Stimulated activated CD4-positive, alpha-beta T cell treated with anti-CD3 and anti-CD28 coated beads, Interleukin-1b, Interleukin-23, amount 100 ng/mL, for 1 hour (primary cell): ENCODE measurements at places on chromosomes 16 and 17.
A peak's percentile ranks its signal among the peaks of the same experiment; 100 is the strongest.

DNA sequence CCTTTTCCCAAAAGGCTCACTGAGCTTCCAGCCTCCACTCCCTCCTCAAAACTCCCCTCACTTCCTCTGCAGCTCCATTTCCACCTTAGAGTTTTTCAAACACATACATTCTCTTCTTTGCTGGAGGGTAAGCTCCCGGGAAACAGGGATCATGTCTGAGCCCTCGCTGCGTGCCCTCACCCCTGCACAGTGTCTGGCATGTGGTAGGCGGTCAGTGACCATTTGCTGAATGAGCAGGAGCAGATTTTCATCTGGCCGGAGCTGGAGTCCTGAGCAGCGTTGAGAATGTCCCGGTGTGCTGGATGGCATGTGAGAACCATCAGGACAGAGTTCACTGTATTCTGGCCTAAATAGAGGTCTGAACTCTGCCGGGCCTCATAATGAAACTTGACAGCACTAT is 274.5 kb downstream of the GRIN2A start:
- no peak for DNase-seq

DNA sequence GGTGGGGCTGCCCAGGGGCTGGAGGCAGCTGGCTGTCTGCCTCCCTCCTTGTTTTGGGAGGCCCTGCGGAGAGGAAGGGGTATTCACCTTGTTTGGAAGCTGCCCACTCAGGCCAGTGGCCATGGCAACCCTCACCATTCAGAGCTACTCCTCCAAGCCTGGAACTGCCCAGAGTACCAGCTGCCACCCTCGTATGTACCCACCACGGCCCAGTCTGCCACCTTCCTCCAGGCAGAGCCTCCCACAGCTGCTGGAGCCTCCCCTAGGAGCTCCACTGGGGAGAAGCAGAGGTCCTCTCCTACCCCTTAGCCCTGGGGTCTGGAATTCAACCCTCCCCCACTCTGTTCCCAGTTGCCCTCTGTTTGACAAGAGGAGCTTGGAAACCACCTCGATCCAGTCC is 90.7 kb downstream of the AXIN2 start:
- DNase-seq = no peak

DNA sequence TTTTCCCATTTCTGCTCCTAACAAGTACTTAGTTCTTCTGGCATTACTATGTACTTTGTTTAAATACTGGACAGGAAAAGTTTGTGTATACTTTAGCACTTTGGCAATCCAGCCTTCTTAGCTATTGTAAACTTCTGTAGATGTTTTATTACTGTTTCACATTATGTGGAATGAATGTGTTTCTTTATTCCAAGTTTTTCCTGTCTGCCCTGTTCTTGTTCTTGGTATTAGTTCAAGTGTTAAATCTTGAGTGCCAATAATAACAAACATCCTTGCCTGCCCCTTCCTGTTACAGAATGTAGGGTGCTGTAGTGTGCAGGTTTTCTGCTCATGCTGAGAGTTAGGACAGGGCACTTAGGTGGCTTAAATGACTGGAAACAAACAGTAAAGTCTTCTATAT is 7.3 kb upstream of the CAPNS2 start:
- no peak for DNase-seq

DNA sequence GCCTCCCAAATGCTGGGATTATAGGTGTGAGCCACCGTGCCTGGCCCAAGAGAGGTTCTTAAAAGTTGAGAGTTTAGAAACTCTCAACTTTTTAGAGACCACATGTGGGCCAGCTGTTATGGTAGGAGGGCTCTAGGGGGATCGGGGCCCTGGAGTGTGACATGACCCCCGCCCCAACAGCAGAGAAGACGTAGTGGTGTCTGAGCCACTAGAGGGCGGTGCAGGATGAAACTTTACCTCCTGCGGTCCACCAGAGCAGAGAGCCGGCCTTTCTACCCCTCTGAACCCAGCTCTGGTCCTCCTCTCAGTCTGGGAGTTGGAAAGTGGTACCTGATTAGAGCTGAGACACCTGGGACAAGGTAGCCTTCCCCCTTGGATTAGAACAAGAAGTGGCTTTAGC is 7.4 kb downstream of the CDK5RAP3 start:
- DNase-seq = no peak

DNA sequence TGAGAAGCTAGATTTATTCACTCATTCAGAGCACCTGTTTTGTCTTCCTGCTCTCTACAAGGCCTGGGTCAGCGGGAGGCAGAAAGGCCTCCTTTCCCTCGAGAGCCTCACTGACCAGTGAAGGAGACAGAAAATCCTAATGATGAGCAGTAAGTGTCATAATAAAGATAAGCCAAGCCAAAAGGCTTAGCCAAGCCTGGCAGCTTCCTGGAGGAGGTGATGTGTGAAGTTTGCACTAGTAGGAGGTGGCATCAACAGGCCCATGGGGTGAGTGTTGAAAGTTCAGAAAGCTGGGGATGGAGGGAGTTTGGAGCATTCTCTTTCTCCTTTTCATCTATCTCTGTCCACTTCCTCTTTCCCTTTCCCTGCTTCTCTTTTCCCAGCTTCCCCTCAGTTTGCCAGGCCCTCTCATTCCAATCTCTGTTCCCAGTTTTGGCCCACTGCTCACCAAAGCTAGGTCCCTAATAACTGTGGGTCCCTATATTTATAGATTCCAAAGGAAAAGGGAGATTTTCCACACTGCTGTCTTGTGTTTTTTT is 16.5 kb upstream of the SPNS3 start:
- DNase-seq = no peak

- no peak for DNase-seq
Observed at GRCh38 chr17:17109256-17109655, 67.0 kb downstream of the MPRIP start.

GRCh38 chr17:60390925-60391470 is 935 bp downstream of the USP32 start:
- no peak for DNase-seq

DNA sequence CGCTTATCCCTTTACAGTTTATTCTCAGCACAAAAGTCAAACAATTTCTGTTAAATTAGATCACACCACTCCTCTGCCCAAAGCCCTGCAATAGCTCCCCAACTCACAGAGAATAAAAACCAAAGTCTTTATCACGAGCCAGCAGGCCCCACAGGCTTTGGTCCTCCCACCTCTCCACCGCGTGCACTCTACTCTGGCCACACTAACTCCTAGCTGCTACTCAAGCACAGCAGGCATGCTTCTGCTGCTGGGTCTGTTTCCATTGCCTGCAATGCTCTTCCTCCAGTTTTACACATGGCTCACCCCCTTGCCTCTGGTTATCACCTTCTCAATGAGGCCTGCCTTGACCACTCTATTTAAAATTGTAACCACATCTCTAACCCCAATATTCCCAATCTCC is 27.6 kb downstream of the HELZ start:
- no peak for DNase-seq

GRCh38 chr17:78357177-78357586 is 2.7 kb downstream of the SOCS3 start:
- no peak for DNase-seq

DNA sequence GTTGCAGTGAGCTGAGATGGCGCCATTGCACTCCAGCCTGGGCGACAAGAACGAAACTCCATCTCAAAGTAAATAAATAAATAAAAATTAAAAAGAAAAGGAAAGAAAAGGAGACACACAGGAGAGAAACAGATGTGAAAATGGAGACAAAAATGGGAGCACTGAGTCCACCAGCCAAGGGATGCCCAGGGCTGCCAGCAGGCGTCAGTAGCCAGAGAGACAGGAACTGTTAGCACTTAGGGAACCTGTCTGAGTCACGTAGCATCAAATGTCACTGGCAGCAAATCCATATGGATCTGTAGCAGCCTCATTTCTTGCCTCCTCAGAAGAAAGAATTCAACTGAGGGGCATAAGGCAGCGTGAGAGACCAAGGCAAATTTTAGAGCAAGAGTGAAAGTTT is 79.7 kb downstream of the CYLD start:
- no peak for DNase-seq

- DNase-seq = no peak
Observed at GRCh38 chr17:78725448-78726021, 56.5 kb downstream of the CYTH1 start.

DNA sequence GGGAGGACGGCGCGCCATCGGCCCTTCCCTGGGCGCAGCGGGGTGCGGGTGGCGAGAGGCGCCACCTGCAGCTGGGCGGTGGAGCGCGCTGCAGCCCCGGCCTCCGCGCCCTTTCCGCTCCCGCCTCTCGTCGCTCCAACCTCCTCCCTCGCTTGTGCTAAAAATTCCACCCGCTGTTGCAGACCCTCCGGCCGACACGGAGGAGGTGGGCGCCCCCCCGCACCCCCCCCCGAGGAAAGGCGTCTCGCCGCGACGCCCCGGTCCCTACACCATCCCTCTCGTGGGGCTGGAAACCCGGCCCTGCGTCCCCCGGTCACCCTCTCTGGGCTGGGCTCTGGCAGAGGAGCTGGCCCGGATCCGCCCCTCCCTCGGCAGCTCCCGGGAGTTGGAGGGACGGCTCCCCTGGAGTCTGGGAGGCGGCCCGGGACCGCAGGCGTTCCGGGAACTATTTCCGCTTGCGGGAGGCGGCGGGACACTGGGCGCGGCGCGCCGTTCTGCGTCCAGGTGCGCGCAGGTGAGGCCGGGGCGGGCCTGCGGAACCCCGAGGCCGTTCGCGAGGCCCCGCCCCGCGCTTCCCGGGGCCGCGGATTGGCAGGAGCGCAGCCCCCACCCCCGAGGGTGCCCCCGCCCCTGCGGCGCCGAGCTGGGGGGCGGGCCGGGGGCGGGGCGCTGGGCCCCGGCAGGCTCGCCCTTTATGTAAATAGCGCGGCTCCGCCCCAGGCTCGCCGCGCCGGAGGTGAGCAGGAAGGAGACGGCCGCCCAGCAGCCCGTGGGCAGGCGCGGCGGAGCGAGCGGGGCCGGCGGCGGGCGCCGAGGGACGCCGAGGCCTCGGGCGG is at the start of gene LLGL2:
LLGL2 (plus strand) TSS at position 728 of the 836 bp plus-strand sequence. CDS start 17,730 bp downstream, outside the sequence.
- peak; percentile 70 for DNase-seq

GRCh38 chr17:6910987-6911603 is 79.6 kb upstream of the TEKT1 start:
- no peak for DNase-seq
